ENCODE measurements at places on chromosomes 5 and 9.

- peak; percentile 87 for DNase-seq
Observed at GRCh38 chr5:82641331-82642003, 363.3 kb upstream of the RPS23 start.

DNA sequence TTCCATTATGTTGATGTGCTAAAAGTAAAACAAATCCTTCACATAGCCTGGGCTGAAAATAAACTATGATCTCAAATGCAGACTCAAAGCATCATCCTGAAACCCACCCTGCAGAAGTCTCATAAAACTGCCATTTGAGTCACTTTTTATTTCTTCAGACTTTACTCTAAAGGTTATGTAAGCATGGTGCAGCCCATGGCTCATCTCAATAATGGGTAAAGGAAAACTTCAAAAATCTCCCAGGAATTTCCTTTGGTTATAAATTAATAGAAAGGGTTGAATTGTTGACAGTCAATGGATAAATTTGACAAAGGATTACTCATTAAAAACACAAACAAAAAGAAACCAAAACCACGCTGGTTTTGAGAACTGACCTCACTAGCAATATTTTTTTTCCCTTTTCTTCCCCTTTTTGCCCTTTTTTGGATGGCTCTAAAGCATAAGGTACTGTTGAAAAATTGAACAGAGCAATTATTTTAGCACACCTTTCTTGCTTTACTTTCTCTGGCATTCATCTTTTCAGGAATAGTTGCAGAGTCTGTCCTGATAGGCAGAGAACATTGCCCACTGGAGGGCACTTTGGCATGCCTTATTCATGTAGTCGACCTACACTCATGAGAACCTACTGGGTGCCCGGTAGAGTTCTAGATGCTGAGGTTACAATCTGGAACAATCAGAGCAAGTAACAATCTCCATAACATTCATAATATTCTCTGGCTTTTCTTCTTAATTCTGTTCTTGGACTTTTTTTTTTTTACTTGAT lies 191.4 kb downstream of the TMEM167A start:
- peak; percentile 32 for DNase-seq

DNA sequence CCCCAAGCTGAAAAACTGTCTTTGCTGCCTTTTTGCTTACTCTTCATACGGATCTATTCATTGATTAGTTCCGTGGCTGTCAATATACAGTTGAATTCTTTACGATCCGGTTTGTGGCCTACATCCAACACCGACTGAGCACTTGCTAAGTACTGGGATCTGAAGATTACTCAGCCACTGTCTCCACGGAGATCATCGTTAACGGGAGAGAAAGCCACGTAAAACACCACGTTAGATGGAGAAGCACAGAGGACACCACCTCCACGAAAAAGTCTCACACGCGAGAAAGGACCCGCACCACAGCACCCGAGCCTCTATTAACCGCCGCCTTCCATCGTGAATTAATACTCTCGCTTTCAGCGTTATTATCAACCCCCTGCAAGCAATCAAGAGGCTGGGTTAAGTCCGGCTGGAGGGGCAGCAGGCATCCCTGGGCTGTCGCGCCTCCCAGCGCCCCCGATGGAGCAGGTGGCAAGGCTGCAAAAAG lies 650 bp downstream of the ELP1 start:
- DNase-seq: no peak

GRCh38 chr9:91915524-91916263 lies 34.3 kb downstream of the ROR2 start:
- DNase-seq: no peak

DNA sequence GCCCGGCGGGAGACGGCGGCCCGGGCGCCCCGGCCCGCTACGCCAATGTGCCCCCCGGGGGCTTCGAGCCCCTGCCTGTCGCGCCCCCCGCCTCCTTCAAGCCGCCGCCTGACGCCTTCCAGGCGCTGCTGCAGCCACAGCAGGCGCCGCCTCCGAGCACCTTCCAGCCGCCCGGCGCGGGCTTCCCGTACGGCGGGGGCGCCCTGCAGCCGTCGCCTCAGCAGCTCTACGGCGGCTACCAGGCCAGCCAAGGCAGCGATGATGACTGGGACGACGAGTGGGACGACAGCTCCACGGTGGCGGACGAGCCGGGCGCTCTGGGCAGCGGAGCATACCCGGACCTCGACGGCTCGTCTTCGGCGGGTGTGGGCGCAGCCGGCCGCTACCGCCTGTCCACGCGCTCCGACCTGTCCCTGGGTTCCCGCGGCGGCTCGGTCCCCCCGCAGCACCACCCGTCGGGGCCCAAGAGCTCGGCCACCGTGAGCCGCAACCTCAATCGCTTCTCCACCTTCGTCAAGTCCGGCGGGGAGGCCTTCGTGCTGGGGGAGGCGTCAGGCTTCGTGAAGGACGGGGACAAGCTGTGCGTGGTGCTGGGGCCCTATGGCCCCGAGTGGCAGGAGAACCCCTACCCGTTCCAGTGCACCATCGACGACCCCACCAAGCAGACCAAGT lies 723 bp downstream of the SNX18 start:
- peak; percentile 73 for DNase-seq

GRCh38 chr5:142015781-142016533 lies 3.1 kb upstream of the GNPDA1 start:
- DNase-seq: no peak

GRCh38 chr9:78408388-78408787 lies 111.5 kb downstream of the PSAT1 start:
- no peak for DNase-seq

Data from head of caudate nucleus (tissue), 42 donors.